ENCODE measurements at places on chromosomes 5 and 9.

GRCh38 chr5:27876071-27876470 is 837.7 kb upstream of the CDH9 start:
- no peak for DNase-seq

DNA sequence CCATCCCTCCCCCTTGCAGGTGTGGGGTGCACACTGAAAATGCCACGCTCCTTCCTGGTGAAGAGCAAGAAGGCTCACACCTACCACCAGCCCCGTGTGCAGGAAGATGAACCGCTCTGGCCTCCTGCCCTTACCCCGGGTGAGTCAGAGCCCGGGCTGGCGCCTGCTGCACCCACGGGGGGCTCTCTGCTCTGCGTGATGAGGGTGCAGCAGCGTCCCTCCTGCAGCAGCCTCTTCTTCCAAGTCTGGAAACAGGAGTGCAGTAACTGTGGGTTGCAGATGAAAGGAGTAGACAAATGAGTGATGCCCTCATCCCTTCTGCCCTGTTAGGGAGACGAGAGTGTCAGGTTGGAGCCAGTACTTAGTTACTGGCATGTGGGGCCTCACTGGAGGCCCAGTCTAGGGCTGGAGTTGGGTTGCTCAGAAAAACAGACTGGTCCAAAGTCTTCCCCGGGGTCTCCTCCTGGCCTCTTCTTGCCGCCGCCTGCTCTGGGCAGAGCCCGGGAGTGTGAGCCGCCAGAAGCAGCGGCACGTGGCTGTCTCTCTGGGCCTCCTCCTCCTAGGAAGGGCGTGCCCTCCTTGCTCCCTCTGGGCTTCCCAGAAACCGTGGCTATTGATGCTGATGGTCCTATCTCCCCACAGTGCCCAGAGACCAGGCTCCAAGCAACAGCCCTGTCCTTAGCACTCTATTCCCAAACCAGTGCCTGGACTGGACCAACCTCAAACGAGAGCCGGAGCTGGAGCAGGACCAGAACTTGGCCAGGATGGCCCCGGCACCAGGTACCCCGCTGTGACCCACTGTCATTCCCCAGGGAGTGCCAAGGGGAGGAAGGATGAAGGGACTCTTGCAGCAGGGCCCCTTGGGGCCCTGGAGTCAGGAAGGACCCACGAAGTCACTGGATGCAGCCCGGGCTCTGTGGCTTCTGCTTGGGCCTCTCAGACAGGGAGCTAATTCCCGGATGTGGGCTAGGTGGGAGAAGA is 8.4 kb downstream of the GFI1B start:
- DNase-seq = no peak

DNA sequence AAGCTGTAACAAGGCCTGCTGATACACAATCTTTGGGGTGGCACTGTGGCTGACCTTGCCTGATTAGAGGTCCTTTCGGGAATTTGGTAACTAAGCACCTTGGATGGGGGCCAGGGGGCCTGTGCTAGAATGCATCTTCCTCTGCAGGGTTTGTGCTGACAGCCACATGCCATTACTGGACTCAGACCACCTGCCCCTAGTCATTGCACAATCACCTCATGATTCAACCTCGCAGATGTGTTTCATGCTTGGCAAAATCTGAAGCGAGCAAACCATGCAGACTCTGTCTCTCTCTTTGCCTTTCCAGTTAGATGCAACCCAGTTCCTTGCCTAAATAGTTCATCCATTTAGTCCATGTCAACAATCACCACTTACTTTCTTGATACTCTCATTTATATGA is 96.5 kb upstream of the ERCC6L2 start:
- DNase-seq = no peak

GRCh38 chr9:20312732-20313131 is 309.6 kb downstream of the MLLT3 start:
- DNase-seq = no peak

DNA sequence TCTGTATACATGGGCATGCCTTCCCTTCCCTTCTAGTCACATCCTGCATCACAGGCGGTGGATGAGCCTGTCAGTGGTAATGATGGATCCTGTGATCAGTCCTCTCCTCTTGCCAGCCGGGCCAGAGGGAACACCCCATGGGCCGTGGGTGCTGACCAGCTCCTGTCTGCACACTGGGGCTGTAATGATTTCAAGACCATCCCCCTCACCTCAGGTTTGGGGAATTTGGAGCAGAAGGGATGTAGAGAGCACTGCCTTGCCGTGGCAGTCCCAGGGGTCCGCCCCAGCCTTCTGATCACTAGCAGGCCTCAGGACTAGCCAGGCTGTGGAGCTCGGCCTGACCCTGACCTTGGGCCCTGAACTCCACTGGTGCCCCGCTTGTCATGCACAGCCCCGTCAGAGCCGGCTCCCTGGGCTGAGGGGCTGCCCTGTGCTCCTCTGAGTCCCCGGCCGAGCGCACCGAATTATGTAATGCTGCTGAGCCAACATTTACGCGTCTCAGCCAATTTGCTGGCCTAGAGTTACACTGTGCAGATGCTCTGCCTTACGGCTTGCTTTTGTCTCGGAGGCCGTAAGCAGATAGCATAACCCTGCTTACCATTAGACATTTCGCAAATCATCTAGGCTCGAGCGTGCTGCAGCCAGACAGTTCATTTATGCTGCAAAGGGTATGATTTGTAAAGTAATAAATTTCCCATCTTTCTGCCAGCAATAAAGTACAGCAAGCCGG is 155.3 kb downstream of the MACROH2A1 start:
- DNase-seq = no peak

DNA sequence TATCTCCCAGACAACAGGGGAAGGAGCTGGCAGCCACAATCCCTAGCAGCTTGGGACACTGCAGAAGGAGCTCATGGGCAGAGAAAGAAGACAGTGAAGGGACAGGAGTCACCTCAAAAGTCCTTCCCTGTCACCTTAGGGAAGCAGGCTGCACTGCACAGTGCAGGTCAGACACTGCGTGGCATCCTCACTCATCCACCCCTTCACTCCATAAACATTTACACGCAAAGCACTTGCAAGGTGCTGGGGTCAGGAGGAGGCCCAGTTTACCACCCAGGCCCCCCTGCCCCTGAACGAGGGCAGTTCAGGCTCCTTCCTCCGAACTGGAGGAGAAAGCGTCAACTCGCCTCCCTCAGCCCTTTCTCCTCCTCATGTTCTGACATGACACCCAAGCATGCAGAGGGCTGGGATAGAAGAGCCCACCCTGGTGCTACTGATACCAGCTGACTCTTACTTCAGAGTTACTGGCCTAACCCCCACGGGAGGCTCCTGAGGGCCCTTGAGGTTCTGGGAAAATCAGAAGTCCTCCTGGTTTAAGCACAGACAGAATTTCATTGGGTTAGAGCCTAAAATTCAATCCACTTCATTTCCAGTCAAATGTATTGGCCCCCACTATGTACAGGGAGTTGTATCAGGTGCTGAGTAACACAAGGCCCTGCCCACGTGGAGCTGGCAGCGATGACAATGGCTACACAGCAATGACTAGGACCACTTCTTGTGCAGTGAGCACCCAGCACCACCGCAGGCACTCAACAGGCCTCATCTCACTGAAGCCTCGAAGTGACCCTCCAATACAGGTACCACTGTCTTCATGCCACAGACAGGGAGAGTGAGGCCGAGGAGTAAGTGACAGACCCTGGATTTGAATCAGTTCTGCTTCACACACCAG is 70.4 kb downstream of the RAPGEF1 start:
- DNase-seq = no peak

GRCh38 chr5:149782895-149783586 is 52.9 kb downstream of the PPARGC1B start:
- no peak for DNase-seq

- no peak for DNase-seq
Measured at GRCh38 chr9:91195372-91196012, 166.2 kb downstream of the AUH start.

- peak; percentile 61 for DNase-seq
Measured at GRCh38 chr9:102237520-102237919, 499.1 kb upstream of the GRIN3A start.

GRCh38 chr5:94471521-94471920 is 146.9 kb downstream of the KIAA0825 start:
- DNase-seq = no peak

- no peak for DNase-seq
Measured at GRCh38 chr9:1383899-1384455, 333.8 kb downstream of the DMRT2 start.

- no peak for DNase-seq
Measured at GRCh38 chr5:132659598-132660493, 1.9 kb downstream of the IL13 start.

DNA sequence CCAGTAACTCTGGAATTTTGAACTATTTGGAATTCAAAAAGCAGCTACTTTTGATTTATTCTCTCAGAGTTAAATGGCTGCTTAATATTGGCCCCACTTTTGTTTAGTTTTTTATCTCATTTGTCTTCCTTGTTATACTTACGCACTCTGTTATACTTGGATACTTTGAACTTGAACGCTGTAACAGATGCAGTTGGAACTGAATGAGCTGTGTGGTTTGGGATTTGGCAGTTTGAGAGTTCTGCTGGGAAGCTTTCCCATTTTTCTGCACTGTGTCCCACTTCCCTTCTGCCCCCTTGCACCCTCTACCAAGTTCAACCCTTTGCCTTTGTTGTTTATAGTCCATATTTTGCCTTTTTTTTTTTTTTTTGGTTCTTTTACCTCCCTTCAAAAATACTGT is 3.8 kb downstream of the RHOBTB3 start:
- DNase-seq = no peak

DNA sequence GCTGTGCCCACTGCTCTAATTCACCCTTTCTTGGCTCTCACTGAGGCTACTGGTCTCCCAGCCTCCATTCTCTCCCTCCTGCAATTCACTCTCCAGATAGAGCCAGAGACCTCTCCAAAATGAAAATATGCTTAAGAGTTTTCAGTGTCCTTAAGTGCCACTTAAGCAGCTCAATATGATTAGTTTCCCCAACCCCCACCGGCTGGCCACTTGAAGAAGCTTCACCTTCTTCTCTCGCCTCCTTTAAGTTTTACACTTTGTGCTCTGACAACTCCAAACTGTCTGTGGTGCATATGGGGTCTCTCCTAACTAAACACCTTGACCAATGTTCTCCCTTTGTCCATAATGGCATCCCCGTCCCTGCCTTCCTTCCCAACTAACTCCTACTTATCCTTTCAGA is 53.4 kb downstream of the CDK5RAP2 start:
- DNase-seq = no peak

- no peak for DNase-seq
Measured at GRCh38 chr9:72839085-72839484, 113.8 kb downstream of the ALDH1A1 start.

DNA sequence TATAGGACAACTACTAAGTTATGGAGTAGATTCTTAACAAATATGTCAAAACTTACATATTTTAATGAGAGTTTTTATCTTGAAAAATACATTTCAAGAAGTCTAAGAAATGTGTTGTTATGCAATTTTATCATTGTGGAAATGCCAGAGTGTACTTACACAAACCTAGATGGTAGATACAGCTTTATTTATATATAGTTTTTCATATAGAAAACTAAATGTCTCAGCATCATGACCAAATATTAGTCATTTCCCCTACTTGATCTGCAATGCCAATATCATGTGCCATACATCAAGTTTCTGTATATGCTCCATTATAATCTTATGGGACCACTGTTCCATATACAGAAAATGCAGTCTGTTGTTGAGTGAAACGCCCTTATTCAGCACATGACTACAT is 28.7 kb downstream of the CAST start:
- no peak for DNase-seq

- no peak for DNase-seq
Measured at GRCh38 chr9:122005597-122005996, 87.5 kb downstream of the TTLL11 start.

- DNase-seq = no peak
Measured at GRCh38 chr5:154418344-154418820, 27.4 kb upstream of the SAP30L start.

DNA sequence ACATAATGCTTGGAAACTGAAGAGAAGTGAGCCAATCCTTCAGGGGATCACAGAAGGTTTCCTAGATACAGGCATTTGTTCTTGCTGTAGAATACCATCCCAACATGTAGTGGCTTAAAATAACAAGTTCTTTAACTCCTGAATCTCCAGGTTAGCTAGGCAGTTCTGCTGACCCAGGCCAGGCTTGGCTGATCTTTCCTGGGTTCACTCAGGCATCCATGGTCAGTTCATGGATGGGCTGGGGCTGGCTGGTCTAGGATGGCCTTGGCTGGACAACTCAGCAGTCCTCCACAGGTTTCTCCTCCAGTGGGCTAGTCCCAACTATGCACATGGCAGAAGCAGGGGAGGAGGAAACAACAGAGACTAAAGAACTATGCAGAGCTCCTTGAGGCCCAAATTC is 37.4 kb upstream of the DENND1A start:
- DNase-seq = no peak

Data from left renal pelvis (tissue), 4 donors.